A549 treated with AZD2906 at 1 μM for 4 hours (cell line): ENCODE measurements at places on chromosomes 5 and 9. TPM values are rescaled to one million over a fixed set of nuclear protein-coding genes. Genes with fewer than 3 reads are reported as not detected.

UHRF2 gene
- total RNA-seq, result 23.0 to 28.1 TPM (median 27.6 TPM) in 5 replicates

GMCL2 gene
- not detected in 5 replicates for total RNA-seq

INSL4 gene
- 14.4 to 17.2 TPM (median 16.2 TPM) in 5 replicates for total RNA-seq

PSMB7 gene
- total RNA-seq, result 304 to 335 TPM (median 328 TPM) in 5 replicates

IL3 gene
- total RNA-seq, result not detected in 5 replicates

PLAC8L1 gene
- 0.14 to 0.30 TPM in 2 of 5 replicates, not detected in the others for total RNA-seq

CCL27 gene
- 0.14 to 0.33 TPM (median 0.24 TPM) in 4 of 5 replicates, not detected in the other for total RNA-seq

PCDHAC1 gene
- 1.7 to 2.2 TPM (median 1.9 TPM) in 5 replicates for total RNA-seq

ZNF367 gene
- total RNA-seq, result 5.3 to 6.2 TPM (median 5.6 TPM) in 5 replicates

NRARP gene
- total RNA-seq, result 2.1 to 4.1 TPM (median 3.6 TPM) in 5 replicates

GABRA1 gene
- not detected in 5 replicates for total RNA-seq

NDOR1 gene
- total RNA-seq, result 11.5 to 17.4 TPM (median 15.7 TPM) in 5 replicates

PFN3 gene
- not detected in 5 replicates for total RNA-seq

SLC1A3 gene
- 0.03 to 0.21 TPM (median 0.07 TPM) in 5 replicates for total RNA-seq

CHSY3 gene
- 0.06 to 0.09 TPM (median 0.07 TPM) in 5 replicates for total RNA-seq

SPINK6 gene
- total RNA-seq, result 0.28 to 0.75 TPM (median 0.36 TPM) in 5 replicates

DMXL1 gene
- total RNA-seq, result 8.5 to 10.1 TPM (median 8.8 TPM) in 5 replicates

PALM2AKAP2 gene
- 0.27 to 0.74 TPM (median 0.36 TPM) in 5 replicates for total RNA-seq

OTULIN gene
- total RNA-seq, result 19.9 to 22.6 TPM (median 20.3 TPM) in 5 replicates

BAAT gene
- total RNA-seq, result 0.31 to 0.49 TPM (median 0.46 TPM) in 5 replicates

BARHL1 gene
- total RNA-seq, result 0.02 to 0.03 TPM in 2 of 5 replicates, not detected in the others

DNAH5 gene
- 1.5 to 2.5 TPM (median 1.9 TPM) in 5 replicates for total RNA-seq

CCDC171 gene
- total RNA-seq, result 0.31 to 0.40 TPM (median 0.33 TPM) in 5 replicates
